ENCODE measurements at places on chromosomes 13 and 19.

DNA sequence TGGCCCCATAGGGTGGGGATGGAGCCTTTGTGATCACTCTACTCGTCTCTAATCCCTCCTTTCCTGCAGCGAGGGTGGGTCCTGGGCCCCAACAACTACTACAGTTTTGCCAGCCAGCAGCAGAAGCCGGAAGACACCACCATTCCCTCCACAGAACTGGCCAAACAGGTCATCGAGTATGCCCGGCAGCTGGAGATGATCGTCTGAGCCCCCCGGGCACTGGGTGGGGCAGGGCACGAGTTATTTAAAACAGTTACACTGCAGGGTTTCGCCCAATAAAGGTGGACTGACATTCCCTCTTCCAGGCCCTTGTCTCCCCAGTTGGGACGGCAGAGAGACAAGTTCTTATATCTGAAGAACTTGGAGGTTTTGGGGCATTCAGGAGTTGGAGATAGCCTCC, 4.7 kb downstream of the GGN start:
- no peak for ATAC-seq

DNA sequence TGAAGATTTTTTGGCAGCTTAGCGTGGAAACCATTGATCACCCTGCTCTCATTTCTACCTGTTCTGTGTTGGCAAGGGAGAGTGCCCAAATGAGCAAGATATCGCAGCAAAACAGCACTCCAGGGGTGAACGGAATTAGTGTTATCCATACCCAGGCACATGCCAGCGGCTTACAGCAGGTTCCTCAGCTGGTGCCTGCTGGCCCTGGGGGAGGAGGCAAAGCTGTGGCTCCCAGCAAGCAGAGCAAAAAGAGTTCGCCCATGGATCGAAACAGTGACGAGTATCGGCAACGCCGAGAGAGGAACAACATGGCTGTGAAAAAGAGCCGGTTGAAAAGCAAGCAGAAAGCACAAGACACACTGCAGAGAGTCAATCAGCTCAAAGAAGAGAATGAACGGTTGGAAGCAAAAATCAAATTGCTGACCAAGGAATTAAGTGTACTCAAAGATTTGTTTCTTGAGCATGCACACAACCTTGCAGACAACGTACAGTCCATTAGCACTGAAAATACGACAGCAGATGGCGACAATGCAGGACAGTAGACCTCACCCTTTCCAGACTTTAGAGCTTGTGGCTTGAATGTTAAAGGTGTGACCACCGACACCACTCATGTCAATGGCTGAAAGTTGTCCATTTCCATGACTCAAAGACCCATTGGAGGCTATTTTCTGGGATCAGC, 5.8 kb downstream of the CEBPG start:
- ATAC-seq: no peak

DNA sequence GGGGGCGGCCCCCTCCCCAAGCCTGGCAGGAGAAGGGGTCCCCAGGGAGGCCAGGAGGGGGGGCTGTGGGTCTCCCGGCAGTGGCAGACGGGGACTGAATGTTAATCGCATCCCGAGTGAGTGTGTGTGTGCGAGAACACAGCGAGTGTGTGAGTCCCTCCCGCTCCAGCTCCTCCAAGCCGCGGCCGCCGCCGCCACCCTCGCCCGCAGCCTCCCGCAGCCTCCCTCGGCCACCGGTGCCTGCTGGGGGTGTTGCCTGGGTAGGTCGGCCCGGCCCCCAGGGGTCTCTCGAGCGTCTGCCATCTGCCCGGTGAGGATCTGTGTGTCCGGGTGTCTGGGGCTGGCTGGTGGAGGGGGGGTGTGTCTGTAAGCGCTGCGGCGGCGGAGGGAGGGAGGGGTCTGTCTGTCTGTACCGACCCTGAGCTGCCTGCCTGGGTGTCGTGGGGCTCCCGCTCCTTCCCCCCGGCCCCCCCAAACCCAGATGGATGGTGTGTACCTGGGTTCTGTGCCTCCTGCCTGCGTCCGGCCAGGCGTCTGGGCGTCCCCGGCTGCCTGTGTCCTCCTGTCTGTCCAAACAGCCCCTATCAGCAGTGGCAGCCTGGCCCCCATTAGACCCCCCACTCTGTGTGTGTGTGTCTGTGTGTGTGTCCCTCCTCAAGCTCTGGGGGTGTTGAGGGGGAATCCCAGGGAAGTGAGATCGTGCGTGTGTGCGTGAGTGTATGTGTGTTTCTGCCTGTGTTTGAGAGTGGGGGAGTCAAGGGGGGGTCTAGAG, at the start of gene GRIN2D:
TSS of gene GRIN2D (plus strand) at position 110 of the 772 bp plus-strand sequence. CDS start 4,725 bp downstream, outside the sequence.
- ATAC-seq: peak; percentile 43

DNA sequence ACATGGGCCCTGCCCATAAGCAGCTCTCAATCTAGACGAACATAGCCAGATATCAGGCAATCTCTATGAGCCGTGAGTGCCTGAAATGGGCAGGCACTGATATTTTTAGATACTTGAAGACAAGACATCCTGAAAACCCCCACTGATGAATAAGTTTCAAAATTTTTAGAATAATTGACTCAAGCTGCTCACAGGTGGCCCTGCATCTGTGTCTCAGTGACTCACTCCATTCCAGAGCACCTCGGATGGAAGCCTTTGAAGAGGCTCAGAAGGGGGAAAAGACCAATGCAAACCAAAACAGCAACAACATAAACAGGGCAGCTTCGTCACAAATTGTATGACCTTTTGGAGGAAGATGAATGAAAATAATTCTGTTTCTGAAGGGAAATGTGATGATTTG, 42.8 kb upstream of the SLC46A3 start:
- no peak for ATAC-seq

- peak; percentile 36 for ATAC-seq
Measured at GRCh38 chr19:1133471-1133929, 29.7 kb downstream of the GPX4 start.

DNA sequence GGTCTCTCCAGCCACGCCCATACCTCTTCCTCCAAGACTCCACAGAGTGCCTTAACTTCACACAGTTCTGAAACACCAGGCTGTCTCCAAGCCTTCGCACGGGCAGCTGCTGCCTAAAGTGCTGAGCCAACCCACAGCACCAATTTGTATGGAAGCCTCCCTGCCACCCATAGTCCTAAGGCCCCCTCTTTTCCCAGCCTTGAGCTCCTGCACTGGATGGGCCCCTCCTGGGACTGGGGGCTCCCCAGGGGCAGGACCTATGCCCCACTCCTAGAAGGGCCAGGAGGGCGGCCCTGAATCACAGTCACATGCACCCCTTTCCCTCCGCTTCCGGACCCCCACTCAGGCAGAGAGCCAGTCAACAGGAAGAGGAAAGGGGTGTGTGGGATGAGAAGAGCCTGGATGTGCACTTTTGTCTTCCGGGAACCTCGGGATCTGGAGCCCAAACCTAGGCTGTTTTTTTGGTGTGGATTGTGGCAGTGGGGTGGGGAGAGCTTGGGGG, 5.1 kb upstream of the FCER2 start:
- ATAC-seq: no peak

DNA sequence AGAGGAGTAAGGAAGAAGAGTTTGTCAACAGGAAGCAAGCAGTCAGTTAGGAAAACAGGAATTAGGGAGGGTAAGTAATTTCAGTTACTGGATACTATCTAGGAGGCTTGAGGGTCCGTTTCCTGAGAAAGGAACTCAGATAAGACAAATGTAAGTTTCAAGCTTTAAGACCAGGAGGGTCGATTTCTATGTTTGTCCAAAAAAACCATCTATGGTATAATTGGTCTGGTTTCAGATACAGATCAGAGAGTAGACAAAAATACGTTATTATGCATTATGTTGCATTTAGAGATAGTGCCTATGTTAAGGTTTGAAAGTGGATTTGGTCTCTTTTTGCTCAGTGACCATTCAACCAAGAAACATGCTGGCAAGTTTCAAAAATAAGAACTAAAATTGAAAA, 789.6 kb upstream of the PCDH20 start:
- no peak for ATAC-seq

GRCh38 chr19:9406798-9407352, 28.5 kb downstream of the ZNF266 start:
- ATAC-seq: peak; percentile 56

GRCh38 chr19:31560086-31561060, 211.1 kb upstream of the TSHZ3 start:
- no peak for ATAC-seq

DNA sequence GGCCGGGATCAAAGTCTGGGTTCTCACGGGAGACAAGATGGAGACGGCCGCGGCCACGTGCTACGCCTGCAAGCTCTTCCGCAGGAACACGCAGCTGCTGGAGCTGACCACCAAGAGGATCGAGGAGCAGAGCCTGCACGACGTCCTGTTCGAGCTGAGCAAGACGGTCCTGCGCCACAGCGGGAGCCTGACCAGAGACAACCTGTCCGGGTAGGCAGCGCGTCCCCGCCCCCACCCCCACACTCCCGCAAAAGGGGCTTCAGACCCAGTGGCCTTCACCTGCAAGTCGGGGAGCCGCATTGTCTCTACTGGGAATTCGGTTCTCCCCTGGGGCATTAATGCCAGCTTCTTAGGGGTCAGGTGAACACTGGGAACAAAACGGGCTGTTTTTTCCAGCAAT, 114.7 kb upstream of the MCF2L start:
- ATAC-seq: no peak
